ENCODE measurements at places on chromosomes 3 and 15. TPM values are rescaled to one million over a fixed set of nuclear protein-coding genes. Genes with fewer than 3 reads are reported as not detected.

Gene AMT
- 4.8 TPM for total RNA-seq

Gene COL6A5
- not detected for total RNA-seq

Gene AP3S2
- 23.3 TPM for total RNA-seq

Gene CCR4
- not detected for total RNA-seq

Gene UQCRC1
- total RNA-seq, result 318 TPM

Gene CCR3
- not detected for total RNA-seq

GRCh38 chr15:99486371-99487336 is 79.1 kb upstream of the MEF2A start:
- peak; percentile 10 for DNase-seq

DNA sequence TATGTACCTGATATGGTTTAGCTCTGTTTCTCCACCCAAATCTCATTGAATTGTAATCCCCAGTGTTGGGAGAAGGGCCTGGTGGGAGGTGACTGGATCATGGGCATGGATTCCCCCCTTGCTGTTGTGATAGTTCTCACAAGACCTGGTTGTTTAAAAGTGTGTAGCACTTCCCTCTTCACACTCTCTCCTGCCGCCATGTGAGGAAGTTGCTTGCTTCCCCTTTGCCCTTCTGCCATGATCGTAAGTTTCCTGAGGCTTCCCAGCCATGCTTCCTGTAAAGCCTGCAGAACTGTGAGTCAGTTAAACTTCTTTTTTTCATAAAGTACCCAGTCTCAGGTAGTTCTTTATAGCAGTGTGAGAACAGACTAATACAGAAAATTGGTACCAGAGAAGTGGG is 93.1 kb downstream of the C3orf70 start:
- no peak for DNase-seq

- DNase-seq, result no peak
Measured at GRCh38 chr3:81289676-81290075, 471.8 kb downstream of the GBE1 start.

DNA sequence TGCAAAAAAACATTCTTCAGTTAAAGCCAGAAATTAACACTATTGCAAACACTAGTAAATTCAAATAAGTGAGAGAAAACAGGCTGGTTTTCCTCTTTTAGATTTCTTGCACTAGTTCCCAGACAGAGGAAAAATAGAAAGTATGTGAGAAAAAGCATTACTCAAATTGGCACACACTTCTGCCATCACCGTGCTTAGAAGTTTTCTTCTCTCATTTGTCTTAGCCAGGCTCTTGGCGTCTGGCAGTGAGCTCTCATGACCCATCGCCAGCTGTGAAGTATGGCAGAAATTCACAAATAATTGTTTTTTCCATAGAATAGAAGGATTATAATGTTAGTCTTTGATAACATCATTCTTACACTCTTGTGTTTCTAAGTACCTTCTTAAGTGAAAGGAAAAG is 515.9 kb downstream of the GBE1 start:
- DNase-seq, result no peak

- no peak for DNase-seq
Measured at GRCh38 chr3:115685097-115685496, 61.8 kb downstream of the GAP43 start.

- no peak for DNase-seq
Measured at GRCh38 chr3:170697908-170698307, 112.0 kb upstream of the SLC7A14 start.

DNA sequence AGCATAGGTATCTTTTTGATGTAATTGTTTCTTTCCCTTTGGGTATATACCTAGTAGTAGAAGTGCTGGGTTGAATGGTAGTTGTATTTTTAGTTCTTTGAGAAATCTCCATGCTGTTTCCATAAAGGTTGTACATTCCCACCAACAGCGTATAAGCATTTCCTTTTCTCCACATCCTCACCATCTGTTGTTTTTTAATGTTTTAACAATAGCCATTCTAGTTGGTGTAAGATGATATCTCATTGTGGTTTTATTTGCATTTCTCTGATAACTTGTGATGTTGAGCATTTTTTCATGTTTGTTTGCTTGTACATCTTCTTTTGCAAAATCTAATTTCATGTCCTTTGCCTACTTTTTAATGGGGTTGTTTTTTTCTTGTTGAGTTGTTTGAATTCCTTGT is 80.0 kb upstream of the TMC3 start:
- DNase-seq, result no peak

- no peak for DNase-seq
Measured at GRCh38 chr15:46442901-46443590, 808.2 kb downstream of the SQOR start.

- no peak for DNase-seq
Measured at GRCh38 chr3:179026636-179027035, 45.0 kb downstream of the ZMAT3 start.

- no peak for DNase-seq
Measured at GRCh38 chr15:31148297-31149087, 47.0 kb upstream of the TRPM1 start.

DNA sequence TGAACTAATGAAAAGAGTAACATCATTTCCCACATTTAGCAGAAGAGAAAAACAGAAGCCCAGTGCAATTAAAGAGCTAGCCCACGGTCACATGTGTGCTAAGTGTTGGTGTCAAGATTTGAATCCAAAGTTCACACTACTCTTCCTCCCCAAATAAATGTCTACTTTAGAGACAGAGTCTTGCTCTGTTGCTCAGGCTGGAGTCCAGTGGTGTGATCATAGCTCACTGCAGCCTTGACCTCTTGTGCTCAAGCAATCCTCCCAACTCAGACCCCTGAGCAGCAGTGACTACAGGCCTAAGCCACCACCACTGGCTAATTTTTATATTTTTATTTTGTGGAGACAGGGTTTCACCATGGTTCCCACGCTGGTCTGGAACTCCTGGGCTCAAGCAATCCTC is 4.8 kb downstream of the OSBPL10 start:
- DNase-seq, result no peak

DNA sequence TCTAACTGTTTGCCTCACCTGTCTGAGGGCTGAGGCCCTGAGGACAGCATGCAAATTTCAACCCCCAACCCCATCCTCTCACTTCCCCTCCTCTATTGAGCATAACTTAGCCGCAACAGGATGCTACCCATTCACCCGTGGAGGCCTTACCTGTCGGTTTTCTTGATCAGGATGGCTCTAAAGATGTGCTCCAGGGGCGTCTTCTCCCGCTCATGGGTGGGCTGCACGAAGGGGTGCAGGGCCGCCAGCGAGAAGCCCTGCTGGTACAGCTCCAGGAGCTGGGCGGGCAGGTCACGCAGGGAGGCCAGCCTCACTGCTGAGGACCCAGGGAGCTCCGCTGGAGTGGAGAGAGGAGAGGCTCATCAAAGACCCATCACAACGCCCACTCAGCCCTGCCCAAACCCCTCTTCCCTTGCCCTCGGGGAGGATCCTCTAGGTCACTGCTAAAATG is 79.8 kb downstream of the RFTN1 start:
- no peak for DNase-seq

- DNase-seq, result no peak
Measured at GRCh38 chr3:123148772-123149171, 53.0 kb upstream of the SEC22A start.

- no peak for DNase-seq
Measured at GRCh38 chr15:55402707-55403106, 5.5 kb downstream of the CCPG1 start.

GRCh38 chr15:78679089-78679511 is 38.1 kb upstream of the CHRNB4 start:
- DNase-seq, result no peak

DNA sequence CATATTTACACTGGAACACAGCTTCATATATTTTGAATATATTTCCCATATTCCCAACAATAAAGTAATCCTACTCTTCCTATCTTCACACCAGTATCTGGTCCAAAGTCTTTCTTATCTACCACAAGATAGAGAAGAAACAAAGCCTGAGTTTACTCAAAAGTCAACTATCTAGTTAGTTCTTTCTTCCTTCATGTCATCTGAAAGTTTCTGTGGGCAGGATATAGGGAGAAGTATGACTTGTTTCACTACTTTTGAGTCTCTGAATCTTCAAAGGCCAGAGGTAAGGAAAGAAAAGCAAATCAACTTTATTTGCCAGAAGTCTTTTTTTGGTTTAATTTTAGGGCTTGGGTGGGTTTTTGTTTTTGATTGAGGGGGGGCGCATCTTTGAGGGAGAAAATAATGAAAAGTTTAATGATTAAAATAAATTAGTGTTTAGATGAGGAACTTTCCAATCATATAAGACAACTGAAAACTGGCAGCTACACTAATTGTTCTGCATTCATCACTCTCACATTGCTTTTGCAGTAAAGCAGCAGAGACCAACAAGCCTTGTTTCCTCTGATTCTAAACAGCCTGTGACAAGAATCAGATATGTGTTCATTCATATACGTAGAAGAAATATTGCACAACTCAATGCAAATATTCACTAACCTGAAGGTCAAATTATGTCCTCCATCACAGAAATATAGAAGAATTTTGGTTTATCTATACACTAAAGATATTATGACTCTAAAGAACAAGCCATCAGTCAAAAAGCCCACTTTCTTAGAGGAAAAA is 421.4 kb downstream of the SHQ1 start:
- no peak for DNase-seq

GRCh38 chr15:95857124-95857757 is 473.3 kb upstream of the NR2F2 start:
- no peak for DNase-seq

DNA sequence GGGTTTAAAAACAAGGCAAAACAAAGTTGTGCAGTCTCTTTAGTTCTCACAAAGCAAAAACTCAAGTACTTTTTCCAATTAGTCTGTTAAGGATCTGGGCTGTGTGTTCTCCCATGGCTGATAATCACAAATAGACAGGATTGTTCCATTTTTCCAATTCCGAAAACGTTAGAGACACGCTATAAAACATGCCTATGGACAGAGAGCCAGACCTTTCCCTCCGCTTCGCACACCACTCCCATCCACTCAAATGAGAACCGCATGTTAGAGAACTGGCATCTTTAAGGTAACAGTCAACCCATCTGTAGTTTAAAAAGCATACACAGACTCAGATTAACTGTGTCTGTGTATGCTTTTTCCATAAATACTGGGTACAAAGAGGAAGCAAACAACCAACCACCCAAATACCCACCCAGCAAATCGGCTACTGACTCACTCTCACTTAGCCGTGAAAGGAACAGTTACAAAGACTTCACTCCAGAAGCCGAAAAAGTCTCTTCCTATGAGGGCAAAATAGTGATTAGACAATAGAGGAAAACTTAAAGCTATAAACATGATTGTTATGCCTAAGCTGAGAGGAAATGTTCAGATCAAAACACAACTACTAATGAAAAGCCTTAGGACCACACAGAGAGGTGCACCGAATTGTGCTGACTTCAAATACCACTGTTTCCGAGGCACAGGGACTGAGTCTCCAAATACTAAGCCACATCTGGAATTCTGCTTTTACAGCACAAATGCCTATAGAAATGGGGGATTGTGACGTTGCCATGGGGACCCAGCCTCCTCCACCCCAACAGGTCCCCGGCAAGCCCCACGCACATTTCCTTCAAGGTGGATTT is 36.1 kb downstream of the IL17RD start:
- no peak for DNase-seq

GRCh38 chr3:29285471-29286071 is 4.7 kb downstream of the RBMS3 start:
- DNase-seq, result no peak

DNA sequence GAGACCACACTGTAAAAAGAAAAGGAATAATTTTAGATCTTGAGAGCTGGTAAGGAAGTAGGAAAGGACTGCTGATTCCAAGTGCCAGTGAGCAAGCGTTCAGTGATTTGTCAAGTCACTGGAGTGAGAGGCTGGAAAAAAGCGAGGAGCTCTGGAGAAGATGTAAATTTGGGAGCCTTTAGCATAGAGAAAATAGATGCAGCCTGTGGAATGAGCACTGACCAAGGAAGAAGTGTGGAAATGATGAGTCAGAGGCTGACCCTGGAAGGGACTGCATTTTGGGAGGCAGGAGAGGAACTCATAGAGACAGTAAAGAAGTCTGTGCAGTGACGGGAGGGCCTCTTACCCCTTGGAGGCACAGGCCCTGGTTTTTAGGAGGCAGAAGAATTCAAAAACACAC is 17.1 kb upstream of the ABTB1 start:
- no peak for DNase-seq

DNA sequence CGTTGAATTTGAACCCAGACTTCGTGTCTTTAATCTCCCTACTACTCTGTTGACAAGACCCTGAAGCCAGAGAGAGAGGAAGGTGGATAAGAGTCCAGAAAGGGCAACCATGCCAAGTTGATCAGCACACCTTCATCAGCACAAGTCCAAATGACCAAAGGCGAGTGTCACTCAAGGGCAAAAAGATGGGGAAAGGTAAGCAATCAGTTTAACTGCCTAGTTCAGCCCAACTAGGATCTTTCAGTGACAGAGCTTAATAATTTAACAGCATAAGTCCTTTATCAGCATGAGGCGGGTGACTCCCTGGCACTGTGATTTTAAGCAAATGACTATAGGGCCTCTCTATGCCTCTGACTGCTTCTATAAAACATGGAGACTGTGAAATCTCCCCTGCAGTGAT is 6.2 kb downstream of the SUCLG2 start:
- DNase-seq, result no peak

GRCh38 chr3:3594986-3595385 is 204.2 kb upstream of the LRRN1 start:
- DNase-seq, result no peak

DNA sequence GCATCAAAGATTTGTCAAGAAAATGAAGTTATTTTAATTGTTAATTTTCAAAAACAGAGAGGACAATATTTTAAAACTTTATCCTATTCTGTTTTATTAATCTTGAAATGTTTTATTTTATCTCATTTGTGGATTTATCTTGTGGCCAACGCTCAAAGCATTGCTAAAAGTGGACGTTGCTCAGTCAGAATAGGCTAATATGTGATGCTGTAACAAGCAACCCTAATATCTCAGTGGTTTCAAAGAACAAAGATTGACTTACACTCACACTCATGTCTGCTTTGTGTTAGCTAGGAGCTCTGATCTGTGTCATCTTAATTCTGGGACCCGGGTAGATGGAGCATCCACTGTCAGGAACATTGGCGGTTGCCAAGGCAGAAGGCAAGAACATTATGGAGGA is 86.0 kb upstream of the PLCL2 start:
- no peak for DNase-seq

DNA sequence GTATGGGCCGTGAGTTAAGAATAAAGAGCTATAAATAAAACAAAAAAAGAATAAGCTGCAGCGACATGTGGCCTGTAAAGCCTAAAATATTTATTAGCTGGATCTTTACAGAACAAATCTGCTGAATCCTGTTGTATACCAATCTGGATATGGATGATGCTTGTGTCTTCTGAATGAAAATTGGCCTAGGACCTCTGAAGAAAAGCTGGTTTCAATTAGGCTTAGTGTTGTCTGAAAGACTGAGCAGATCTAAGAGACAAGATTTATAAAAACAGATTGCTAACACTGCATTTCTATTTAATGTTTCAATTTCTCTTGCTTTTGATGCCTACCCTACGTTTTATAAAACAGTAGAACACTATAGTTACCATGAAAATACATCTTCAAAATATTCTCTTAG is 57.9 kb downstream of the ST3GAL6 start:
- no peak for DNase-seq

Data from HCT116 (cell line).